Gastrocnemius medialis (tissue), 4 donors: ENCODE measurements at places on chromosomes 2 and 18. TPM values are rescaled to one million over a fixed set of nuclear protein-coding genes. Genes with fewer than 3 reads are reported as not detected.

GRCh38 chr2:236088368-236089057, 79.7 kb downstream of the GBX2 start:
- no peak overlapping the region for H3K27ac ChIP-seq
- H3K4me1 ChIP-seq, result no peaks in the 10 kb centered on the region
- DNase-seq, result no peak

SIX2 gene
- 49.4 TPM for total RNA-seq

MOCOS gene
- total RNA-seq, result 2.8 TPM

- DNase-seq, result no peak
- H3K27ac ChIP-seq, result no peak overlapping the region
- no peaks in the 10 kb centered on the region for H3K36me3 ChIP-seq
- no peaks in the 10 kb centered on the region for H3K27me3 ChIP-seq
- H3K4me3 ChIP-seq, result peak overlapping the region; percentile 3
Observed at GRCh38 chr2:3913166-3913565, 209.8 kb downstream of the DCDC2C start.

- H3K27ac ChIP-seq, result peak overlapping the region; percentile 74
- H3K4me1 ChIP-seq, result peaks cover 9% of the 10 kb centered on the region
- DNase-seq, result no peak
- no peaks in the 10 kb centered on the region for H3K36me3 ChIP-seq
- H3K4me3 ChIP-seq, result no peak overlapping the region
Observed at GRCh38 chr2:46351098-46351749, 54.0 kb downstream of the EPAS1 start.

DNA sequence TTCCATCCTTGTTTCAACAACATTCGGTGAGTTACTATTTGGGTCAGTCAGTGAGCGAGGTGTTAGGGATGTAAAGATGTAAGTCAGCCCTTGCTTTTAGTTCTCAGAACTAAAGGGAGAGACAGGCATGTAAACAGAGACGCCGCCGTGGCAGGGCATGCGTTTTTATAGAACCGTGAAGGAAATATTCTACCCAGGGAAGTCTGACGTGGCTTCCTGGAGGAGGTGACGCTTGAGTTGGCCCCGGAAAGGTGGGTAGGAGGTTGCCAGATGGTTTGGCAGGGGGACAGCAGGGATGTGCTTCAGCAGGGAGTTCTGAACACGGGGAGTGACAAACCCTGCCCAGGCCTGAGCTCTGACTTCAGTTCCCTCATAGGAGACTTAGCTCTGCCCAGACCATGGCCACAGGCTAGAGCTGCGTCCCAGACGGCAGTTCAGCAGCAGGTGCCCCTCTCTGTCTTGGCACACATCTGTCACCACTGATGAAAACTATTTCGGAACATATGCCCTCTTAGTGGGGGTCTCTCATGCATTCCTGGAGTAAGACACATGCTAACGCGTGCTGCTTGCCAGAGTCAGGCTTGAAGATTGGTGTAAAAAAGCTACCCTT, 23.4 kb upstream of the RPL31 start:
- H3K4me3 ChIP-seq, result no peak overlapping the region
- no peaks in the 10 kb centered on the region for H3K27me3 ChIP-seq
- no peaks in the 10 kb centered on the region for H3K4me1 ChIP-seq
- no peaks in the 10 kb centered on the region for H3K36me3 ChIP-seq

DNA sequence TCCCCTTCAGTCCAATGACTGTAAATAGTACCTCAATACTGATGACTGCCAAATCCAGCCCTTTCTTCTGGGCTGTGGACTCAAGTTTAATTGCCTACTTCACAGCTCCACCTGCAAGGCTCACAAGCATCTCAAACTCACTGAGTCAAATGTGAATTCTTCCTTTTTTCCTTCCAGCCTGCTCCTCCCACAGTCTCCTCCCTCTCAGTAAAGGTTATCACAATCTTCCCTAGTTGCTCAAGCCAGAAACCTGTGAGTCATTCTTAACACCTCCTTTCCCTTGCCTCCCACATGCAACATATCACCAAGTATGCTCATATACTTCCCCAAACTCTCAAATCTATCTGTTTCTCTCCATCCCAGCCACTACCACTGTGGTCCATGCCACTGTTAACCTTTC, 3.7 kb upstream of the MFSD6 start:
- DNase-seq, result no peak
- H3K36me3 ChIP-seq, result no peaks in the 10 kb centered on the region
- H3K27ac ChIP-seq, result no peak overlapping the region
- H3K27me3 ChIP-seq, result no peaks in the 10 kb centered on the region

GRCh38 chr18:7778181-7778580, 211.1 kb downstream of the PTPRM start:
- H3K4me1 ChIP-seq, result peaks cover 23% of the 10 kb centered on the region
- H3K36me3 ChIP-seq, result no peaks in the 10 kb centered on the region
- H3K4me3 ChIP-seq, result no peak overlapping the region
- H3K27ac ChIP-seq, result no peak overlapping the region
- DNase-seq, result no peak

- no peaks in the 10 kb centered on the region for H3K27me3 ChIP-seq
- no peak for DNase-seq
- H3K4me3 ChIP-seq, result no peak overlapping the region
- H3K27ac ChIP-seq, result no peak overlapping the region
Observed at GRCh38 chr18:33560686-33561370, 17.2 kb upstream of the ASXL3 start.

- H3K36me3 ChIP-seq, result no peaks in the 10 kb centered on the region
- no peaks in the 10 kb centered on the region for H3K27me3 ChIP-seq
- no peak overlapping the region for H3K4me3 ChIP-seq
- H3K27ac ChIP-seq, result no peak overlapping the region
Observed at GRCh38 chr2:30208453-30208852, 22.9 kb upstream of the LBH start.

SPTBN1 gene
- total RNA-seq, result 120 TPM

POTEC gene
- total RNA-seq, result not detected

GRCh38 chr2:25159949-25160348, 8.4 kb downstream of the POMC start:
- peaks cover 9% of the 10 kb centered on the region for H3K27me3 ChIP-seq
- no peaks in the 10 kb centered on the region for H3K4me1 ChIP-seq

DNA sequence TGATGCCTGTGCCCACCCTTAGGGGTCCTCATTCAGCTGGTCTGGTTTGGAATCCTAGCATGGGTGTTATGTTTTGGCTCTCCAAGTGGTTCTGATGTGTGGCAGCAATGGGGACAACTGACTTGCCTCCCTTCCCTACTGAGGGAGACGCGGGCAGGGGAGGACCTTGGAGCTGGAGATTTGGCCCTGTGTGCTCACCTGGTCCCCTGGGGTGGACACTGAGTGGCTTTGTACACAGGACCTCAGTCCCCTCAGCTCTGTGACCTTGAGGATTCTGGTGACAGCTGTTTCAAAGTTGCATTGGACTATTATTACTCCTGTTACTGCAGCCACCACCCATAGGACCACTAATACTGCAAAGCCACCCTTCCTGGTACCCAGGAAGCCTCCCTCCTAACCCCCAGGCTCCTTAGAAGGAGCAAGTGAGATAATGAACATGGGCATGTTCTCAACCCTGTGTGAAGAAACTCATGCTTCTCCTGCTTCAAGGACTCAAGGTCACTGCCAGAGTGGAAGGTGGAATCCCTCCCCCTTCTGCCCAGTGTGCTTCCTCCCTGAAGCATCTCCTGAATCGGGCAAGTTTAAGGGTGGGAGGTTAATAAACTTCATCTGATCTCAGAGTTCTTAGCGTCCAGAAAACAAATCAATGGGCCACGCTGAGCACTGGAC, 26.5 kb downstream of the TMEM182 start:
- H3K4me3 ChIP-seq, result no peak overlapping the region
- H3K36me3 ChIP-seq, result no peaks in the 10 kb centered on the region
- DNase-seq, result no peak
- peaks cover 71% of the 10 kb centered on the region for H3K4me1 ChIP-seq

DNA sequence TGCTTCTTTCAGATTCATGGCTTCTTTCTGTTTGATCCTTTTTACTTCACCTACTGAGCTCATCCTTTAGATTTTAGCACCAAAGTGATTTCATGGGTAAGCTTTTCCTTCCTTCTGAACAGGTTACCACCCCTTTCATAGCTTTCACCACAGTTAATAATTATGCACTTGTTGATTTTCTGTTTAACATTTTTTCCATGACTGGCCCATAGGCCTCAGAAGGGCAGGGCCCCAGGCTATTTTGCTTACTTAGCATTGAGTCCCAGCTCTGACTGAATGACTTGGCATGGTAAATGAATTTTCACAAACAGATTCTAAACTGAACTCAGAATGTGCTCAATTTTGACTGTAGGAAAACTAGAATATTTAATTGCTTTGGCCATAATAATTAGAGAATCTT, 177.0 kb downstream of the GCA start:
- H3K36me3 ChIP-seq, result no peaks in the 10 kb centered on the region
- no peak for DNase-seq
- no peaks in the 10 kb centered on the region for H3K27me3 ChIP-seq
- H3K27ac ChIP-seq, result no peak overlapping the region

GRCh38 chr2:120605231-120605935, 130.3 kb upstream of the GLI2 start:
- H3K27ac ChIP-seq, result no peak overlapping the region
- no peaks in the 10 kb centered on the region for H3K27me3 ChIP-seq
- no peaks in the 10 kb centered on the region for H3K4me1 ChIP-seq
- no peaks in the 10 kb centered on the region for H3K36me3 ChIP-seq
- DNase-seq, result no peak
- H3K4me3 ChIP-seq, result no peak overlapping the region

- no peak overlapping the region for H3K4me3 ChIP-seq
- no peak for DNase-seq
- no peak overlapping the region for H3K27ac ChIP-seq
- H3K27me3 ChIP-seq, result no peaks in the 10 kb centered on the region
Observed at GRCh38 chr2:172623249-172623965, 67.5 kb downstream of the PDK1 start.

EML4 gene
- total RNA-seq, result 4.4 TPM

DNA sequence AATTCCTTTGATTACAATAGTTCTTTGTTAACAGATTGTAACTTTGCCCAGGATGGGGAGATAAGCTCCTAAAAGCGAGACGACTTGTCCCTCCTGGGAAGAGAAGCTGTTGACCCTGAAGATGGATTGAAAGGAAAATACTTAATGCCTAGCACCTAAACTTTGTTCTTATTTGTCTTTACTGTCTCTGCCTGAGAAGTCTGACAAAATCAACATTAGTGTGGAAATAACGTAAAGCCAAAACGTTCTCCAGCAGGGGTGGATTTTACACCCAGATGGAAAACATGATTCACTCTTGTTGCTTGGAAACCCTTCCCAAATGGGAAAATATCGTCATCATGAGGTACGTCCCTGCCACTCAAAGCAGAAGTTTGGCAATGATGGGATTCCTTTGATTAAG, 450.1 kb downstream of the SLC4A3 start:
- H3K4me3 ChIP-seq, result no peak overlapping the region
- DNase-seq, result no peak
- no peaks in the 10 kb centered on the region for H3K27me3 ChIP-seq
- no peak overlapping the region for H3K27ac ChIP-seq
- H3K36me3 ChIP-seq, result no peaks in the 10 kb centered on the region

- no peaks in the 10 kb centered on the region for H3K36me3 ChIP-seq
- no peak for DNase-seq
- no peaks in the 10 kb centered on the region for H3K27me3 ChIP-seq
Observed at GRCh38 chr2:159926695-159927094, 128.7 kb upstream of the CD302 start.

DNA sequence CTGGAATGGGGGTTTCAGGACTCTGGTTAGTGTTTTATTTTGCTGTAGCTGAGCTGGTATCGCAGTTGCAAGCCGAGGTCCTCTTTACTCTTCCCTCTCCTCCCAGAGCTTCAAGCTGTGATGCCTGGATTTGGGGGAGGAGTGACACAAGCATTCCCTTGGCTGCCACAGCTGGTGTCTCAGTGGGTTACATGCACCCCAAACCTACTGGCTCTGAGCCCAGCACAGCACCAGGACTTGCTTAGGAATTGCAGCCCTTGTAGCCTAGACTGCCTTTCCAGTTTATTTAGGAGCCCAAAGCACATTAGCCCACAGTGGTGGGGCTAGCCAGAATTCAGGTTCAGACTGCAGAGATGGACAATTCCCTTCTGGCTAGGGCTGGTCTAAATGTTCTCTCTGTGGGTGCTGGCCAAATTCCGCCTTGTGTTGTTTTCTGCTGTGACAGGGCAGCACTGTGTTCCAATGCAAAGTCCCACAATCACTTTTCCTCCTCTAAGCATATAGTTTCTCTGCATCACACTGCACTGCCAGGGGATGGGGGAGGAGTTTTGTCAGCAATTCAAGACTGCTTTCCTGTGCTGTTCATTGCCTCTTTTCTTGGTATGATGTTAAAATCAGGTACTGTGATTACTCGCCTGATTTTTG, 122.8 kb downstream of the SLC4A10 start:
- H3K27me3 ChIP-seq, result no peaks in the 10 kb centered on the region
- H3K4me1 ChIP-seq, result no peaks in the 10 kb centered on the region
- no peak overlapping the region for H3K4me3 ChIP-seq

AQP12A gene
- total RNA-seq, result not detected
